GM06990 (cell line): ENCODE measurements at places on chromosomes 16 and 17.

DNA sequence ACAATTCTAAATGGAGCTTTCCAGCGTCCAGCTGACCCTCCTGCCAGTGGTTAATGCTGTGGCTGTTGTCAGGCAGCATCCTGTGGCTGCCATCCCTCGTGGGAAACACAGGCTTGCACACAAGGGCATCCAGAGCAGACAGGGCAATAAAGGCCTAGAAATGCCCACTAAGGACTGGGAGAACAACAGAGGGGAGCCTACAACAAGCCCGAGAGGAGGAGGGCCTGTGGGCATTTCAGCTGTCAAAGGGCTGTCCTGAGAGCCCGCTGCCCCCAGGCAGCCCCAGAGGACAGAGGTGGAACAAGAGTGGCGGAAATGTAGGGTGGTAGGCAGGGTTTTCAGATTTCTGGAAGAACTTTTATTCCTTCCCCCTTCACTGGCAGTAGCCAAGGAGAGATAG lies 81.1 kb downstream of the TNRC6C start:
- DNase-seq: no peak

GRCh38 chr16:19379838-19380237 lies 37.8 kb upstream of the TMC5 start:
- DNase-seq: no peak

DNA sequence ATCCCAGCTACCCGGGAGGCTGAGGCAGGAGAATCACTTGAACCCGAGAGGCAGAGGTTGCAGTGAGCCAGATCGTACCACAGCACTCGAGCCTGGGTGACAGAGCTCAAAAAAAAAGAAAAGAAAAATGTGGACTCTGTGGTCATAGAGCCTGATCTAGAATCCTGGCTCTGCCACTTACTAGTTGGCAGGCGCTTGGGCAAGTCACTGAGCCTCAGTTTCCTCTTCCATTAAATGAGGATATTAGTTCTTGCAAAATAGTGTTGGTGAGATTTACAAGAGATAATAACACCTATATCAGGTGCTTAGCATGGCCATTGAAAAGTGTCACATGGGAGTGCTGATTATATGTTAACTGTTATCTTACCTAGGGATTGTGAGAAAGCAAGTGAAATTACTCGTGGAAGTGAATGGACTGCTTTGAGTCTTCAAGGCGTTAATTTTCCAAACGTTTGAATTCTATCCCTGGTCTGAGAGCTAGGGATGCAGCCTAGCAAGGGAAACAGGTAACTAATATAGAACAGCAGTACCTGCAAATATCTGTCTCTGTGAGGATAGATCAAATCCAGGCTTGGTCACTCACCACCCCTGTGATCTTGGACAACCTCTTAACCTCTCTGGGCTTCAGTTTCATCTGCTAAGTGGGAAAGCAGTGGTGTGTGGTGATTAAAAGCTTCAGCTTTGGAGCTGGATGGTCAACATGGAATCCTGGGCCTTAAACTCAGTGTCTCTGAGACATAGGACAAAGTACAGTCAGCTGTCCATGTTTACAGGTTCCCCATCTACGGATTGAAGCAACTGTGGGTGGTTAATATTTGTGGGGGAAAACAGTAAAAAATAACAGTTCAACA lies 953 bp upstream of the NSMCE1 start:
- DNase-seq: no peak

- DNase-seq: no peak
Measured at GRCh38 chr17:50498021-50498874, 10.0 kb upstream of the MYCBPAP start.

- DNase-seq: no peak
Measured at GRCh38 chr17:70677783-70678647, 508.7 kb downstream of the KCNJ2 start.

DNA sequence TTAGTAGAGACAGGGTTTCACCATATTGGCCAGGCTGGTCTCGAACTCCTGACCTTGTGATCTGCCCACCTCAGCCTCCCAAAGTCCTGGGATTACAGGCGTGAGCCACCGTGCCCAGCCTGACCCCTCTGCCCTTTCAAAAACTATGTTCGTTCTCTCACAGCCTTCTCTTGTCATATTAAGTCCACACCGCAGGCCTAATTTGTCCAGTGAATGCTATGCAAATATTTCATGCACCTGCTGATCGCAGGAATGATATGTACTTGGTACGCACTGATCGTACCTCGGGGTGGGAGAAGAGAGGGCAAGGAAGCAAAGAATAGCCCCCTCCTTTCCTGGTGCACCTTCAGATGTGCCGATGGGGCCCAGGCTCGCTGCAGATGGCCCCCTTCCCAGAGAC lies 3.0 kb upstream of the BIRC5 start:
- no peak for DNase-seq

GRCh38 chr17:3804503-3804931 lies 3.5 kb upstream of the ITGAE start:
- DNase-seq: peak; percentile 82

DNA sequence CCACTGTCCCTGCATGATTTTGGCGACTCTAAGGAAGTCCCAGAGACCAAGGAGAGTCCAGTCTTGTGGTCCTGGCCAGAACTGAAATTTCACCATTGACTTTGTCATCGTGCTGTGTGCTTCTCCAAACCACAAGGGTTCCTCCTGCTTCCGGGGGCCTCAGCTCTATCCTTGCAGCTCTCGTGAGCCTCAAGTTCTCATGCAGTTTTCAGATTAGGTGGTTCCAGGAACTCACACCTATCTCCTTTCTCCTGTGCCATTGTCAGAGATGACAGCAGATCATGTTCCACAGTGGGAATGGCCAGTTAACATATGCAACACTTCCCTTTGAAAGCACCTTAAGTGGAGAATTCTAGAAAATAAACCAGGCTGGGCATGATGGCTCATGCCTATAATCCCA lies 97.9 kb upstream of the CRHR1 start:
- DNase-seq: no peak

DNA sequence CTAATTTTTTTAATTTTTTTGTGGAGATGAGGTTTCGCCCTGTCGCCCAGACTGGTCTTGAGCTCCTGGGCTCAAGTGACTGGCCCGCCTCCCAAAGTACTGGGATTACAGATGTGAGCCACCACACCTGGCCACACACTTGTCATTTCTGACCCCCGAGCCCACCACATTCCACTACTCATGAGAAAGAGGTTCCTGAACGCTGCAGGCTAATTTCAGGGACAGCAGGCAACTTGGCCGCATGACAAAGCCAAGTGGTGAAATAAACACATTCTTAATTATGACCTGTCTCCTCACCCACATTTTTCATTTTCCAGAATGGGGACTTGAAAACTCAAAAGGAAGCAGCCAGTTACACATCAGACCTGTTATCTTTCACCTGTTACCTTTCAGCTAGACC lies 114.5 kb downstream of the ABCC6 start:
- no peak for DNase-seq

- peak; percentile 51 for DNase-seq
Measured at GRCh38 chr16:89575247-89576152, at the start of gene CPNE7. TSS of gene CPNE7 (plus strand) at chr16:89575758. CDS start at chr16:89575898, 140 bp downstream.

- DNase-seq: no peak
Measured at GRCh38 chr16:11526655-11527350, 59.9 kb downstream of the LITAF start.

DNA sequence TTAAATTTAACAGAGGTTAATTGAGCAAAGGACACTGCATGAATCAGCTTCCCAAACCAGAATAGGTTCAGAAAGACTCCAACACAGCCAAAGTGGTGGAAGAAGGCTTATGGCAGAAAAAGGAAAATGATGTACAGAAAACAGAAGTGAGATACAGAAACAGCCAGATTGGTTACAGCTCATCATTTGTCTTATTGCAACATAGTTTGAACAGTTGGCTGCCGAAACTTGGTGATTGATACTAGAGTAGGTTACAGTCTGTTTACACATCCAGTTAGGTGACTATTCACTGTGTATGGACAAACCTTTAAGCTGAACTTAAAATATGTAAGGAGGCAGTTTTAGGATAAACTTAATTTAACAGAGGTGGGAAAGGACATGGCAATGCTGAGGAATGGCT lies 18.3 kb downstream of the TMEM100 start:
- no peak for DNase-seq

DNA sequence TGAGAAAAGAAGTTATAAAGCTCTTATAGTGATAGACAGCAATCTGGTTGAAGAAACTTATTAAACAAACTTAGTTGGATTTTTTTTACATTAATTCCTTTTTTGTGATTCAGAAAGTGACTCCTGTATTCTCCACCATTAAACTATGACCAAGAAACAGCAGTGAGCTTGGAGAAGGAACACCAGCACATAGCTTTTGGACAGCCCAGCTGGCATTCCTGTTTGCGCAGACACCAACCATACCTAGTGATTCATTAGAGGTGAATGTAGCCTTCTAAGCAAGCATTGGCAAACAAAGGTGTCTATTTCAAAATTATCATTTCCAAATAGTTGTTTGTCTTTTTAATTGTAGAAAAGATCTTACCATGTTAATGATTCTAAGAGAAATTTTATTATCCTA lies 94.4 kb downstream of the STXBP4 start:
- DNase-seq: no peak

GRCh38 chr16:50121278-50121677 lies 31.8 kb upstream of the TENT4B start:
- DNase-seq: peak; percentile 59

- DNase-seq: no peak
Measured at GRCh38 chr16:25009822-25010221, 5.3 kb downstream of the ARHGAP17 start.

- DNase-seq: no peak
Measured at GRCh38 chr17:3879591-3880417, 13.0 kb downstream of the CAMKK1 start.

GRCh38 chr17:27824176-27824715 lies 23.9 kb upstream of the NOS2 start:
- no peak for DNase-seq

- no peak for DNase-seq
Measured at GRCh38 chr17:80455336-80455710, 21.1 kb downstream of the NPTX1 start.

GRCh38 chr17:33106525-33107165 lies 115.0 kb downstream of the SPACA3 start:
- no peak for DNase-seq

- no peak for DNase-seq
Measured at GRCh38 chr16:6841392-6841791, 491.3 kb upstream of the RBFOX1 start.

DNA sequence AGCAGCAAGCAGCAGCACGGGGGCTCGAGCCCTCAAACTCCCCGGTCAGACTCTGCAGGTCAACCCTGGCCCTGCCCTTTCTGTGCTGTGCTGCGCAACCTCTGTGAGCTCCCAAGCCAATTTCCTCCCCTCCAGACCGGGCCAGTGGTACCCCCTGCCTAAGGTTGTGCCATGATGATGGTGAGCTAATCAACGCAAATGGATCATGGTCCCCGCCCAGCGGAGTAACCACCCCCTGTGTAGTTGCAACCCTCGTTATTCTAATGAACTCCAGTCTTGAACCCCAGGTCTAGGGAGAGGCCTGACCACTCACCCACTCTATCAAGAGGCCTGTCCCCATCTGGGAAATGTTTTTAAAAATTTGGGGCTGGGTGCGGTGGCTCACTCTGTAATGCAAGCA lies 201.8 kb upstream of the FOXF1 start:
- no peak for DNase-seq

DNA sequence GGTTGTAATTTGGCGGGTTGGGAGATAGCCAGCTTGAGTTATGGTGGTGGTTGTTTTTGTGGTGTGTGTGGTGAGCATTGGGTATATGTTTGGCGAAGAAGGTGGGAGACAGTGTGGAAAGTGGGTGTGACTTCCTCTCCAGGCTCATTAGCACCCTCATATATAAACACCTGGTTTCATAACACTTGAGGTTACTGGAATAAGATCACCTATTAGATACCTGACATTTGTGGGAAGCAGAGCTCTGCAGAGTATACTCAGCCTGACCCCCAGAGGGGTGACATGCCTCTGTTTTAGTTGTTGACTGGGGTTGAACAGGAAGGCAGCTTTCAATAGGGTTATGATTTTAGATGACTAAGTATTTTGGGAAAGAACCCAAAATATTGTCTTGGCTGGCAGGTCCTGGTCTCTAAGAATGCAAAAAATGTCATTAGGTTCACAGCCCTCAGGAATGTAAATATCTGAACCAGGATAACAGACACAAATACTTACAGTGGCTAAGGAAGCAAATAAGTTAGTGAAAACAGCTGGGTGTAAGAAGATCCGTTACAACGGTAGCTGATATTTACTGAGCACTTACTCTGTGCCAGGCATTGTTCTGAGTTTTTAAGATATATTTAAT lies 18.3 kb upstream of the EFCAB13 start:
- no peak for DNase-seq

DNA sequence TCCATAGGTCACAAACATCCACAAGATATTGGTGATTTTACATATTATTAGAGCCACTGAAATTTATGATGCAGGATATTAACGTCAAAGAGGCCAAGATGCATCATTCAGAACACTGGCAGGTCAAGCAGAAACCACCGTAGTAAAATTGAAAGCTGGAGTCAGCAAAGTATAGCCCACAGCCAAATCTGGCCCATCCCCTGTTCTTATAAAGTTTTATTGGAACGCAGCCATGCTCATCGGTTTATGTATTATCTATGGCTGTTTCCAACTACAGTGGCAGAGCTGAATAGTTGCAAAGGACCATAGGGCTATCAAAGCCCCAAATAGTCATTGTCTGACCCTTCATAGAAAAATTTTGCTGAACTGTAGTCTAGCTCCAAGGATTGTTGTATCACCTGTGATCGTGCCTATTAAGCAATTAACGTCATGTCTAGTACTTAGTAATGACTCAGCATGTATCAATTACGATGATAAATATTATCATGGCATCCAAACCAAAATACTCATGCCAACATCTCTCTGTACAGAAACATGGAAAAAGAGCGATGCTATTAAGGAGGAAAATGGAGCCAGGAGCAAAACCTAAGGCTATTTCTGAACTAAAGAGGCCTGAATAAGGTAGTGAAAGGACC lies 165.6 kb downstream of the IRX3 start:
- no peak for DNase-seq
